Spinal cord (tissue), 10 donors: ENCODE measurements at places on chromosomes 16 and 17.

DNA sequence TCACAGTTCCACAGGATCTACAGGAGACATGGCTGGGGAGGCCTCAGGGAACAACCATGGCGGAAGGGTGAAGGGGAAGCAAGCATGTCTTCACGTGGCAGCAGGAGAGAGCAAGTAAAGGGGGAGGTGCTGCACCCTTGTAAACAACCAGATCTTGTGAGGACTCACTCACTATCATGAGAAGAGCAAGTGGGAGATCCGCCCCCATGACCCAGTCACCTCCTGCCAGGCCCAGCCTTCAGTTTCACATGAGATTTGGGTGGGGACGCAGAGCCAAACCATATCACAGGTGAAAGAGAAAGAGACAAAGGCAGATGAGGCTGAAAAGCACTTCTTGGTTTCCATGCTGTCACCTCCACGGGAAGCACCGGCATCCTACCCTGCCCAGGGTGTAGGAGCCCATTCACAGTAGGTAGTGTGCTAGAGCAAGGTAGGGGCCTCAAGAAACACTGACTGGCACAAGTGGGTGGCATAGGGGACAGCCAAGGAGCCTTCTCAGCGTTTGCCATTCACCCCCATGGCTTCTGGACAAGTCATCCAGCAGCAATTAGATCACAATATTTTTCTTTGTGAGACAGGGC lies 6.6 kb downstream of the NARF start:
- no peak for DNase-seq

- no peak for DNase-seq
Measured at GRCh38 chr17:16971458-16972338, at the start of gene TNFRSF13B. TNFRSF13B (minus strand) TSS chr17:16972118; CDS start chr17:16972075, 43 bp downstream.

- DNase-seq = no peak
Measured at GRCh38 chr16:69327585-69328310, 2.6 kb downstream of the PDF start.

DNA sequence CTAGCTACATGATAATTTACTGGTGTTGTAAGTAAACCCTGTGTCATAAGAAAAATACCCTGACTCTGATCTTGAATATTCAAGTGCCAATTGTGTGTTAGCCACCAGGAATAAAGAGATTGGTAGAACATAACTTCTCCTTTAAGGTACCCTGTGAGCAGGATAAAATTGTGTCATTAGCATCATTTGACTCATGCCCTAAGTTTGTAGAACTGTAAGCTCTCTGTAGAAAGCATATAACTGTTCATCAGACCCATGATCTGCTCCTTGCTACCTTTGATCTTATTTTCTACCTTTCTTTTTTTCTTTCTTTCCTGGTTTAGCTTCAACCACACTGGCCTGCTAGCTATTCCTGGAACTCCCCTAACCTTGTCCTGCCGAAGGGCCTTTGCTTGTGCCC lies 35.8 kb downstream of the PTRH2 start:
- no peak for DNase-seq

GRCh38 chr17:79623786-79624717 lies 13.2 kb upstream of the RBFOX3 start:
- DNase-seq = no peak

DNA sequence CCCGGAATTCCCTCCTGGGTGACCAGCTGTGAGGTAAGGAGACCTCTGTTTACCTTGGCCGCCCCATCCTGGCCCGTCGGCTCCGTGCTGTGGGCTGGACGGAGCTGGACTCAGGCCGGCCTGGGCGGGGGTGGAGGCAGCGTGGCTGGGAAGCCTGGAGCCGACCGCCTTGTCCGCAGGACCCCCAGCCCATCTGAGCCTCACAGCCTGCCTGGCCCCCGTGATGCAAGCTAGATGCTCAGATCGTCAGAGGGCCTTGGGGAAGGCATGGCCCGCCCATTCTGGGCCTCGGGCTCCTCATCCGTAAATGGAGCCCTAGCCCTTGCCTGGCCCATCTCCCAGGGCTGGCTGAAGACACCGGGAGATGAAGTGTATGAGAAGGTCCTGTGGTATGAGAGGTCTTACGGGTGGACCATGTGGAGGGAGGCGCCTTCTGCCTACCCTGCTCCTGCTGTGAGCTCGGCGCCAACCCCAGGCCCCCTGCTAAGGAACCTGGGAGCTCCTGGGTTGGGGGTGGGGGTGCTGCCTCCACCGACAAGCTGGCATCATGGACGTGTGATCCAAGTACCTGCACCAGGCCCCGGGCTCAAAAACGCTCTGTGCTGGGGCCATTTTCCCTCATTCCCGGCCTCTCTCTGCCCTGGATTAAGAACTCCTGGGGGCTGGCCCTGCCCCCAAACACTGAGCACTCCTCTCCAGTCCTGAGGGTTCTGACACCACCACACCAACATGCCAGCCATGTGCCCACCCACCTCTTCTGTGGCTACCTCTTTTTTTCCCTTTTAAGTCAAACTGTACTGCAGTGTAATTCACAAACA lies 5.4 kb upstream of the P2RX1 start:
- DNase-seq = no peak

DNA sequence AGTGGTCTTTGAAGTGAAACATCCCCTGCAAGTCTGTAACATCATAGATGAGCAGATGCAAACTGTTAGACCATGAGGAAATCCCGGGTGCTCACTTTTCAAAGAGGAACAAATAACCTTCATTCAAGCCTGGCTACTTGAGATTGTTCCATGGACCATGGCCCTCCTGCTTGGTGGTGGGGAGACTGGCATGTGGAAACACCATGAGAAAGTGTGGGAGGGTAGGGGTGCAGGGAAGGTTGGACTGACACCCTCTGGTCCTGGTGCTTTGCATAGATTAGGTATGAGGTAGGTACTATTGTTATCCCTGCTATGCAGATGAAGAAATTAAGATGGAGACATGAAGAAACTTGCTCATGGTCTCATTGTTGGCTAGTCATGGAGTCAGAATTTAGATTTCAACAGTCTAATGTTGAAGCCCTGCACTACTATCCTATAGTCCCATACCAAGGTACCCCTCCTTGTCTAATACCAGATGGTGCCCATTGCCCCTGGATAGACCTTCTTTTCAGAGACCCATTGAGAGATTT lies 59.0 kb downstream of the SPACA3 start:
- DNase-seq = no peak

DNA sequence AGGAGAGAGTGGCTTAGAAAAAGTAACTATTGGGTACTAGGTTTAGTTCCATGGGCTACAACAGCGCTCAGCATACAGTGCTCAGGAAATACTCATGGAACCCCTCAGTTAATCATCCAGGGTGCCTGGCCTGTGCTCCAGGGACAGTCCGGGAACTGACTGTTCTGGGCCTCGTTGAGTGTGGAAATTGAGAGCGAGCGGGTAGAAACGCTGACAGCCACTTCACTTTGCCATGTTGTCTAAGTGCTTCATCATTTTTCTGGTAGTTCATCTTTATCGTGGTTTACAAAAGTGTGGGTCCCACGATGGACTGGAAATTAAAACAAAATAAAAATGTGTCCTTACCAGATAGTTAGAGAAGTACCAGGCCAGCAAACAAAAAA lies 31.6 kb upstream of the DNAH17 start:
- no peak for DNase-seq

GRCh38 chr17:43403846-43404245 lies 5.1 kb downstream of the ARL4D start:
- no peak for DNase-seq

- no peak for DNase-seq
Measured at GRCh38 chr17:56186222-56186786, 33.0 kb downstream of the ANKFN1 start.

- DNase-seq = no peak
Measured at GRCh38 chr16:50248845-50249244, 17.5 kb upstream of the ADCY7 start.

DNA sequence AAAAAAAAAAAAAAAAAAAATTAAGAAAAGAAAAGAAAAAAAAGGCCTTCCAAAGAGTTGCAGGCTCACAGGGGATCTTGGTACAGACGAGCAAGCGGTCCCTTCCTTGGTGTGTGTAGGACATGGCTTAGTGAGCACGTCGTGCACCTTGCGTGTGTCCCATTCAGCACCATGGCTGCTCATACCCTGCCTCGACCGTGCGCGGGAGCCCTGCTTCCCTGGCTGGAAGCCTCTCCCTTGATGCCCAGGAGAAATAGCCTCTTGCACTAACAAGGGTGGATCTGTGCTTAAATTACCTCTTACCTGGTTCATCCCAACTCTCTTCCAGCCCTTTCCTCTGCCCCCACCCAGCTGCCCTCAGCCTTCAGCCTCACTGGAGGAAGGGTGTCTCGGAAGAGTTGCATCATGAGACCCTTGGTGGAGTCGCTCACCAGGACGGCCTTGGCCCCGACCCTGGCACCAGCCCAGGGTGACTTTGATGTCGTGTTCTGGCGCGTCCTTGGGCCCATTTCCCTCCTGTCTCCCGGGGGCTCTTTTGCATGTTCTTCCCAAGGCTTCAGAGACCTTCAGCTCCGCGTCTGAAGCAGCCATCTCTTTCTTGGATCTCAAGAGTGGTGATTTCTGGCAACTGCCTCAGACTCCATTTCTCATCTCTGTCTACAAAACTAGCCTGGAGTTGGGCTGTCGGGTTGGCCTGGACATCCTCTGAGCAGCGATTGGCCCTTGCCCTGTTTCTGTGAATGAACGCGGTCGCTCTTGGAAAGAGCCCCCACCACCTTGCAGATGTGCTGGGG lies 127.2 kb downstream of the CMIP start:
- no peak for DNase-seq

- DNase-seq = no peak
Measured at GRCh38 chr16:82936941-82937551, 310.3 kb downstream of the CDH13 start.

- DNase-seq = no peak
Measured at GRCh38 chr16:51940183-51940582, 606.8 kb downstream of the TOX3 start.

DNA sequence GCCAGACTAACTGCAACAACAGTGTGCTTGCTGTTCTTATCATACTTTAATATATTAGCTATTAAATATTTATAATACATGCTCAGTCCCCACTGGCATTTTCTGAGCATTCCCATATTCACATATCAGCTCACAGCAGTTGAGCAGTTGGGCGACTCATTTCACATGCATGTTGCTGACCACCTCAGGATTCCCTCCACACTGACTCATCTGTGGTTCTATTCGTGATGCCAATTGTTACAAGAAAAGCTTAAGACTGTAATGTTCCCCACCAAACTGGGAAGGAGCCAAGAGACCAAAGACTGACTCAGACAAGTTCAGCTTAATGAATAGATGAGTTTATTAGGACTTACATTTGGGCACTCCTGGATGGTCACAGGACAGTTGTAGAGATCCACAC lies 100.3 kb upstream of the KIF2B start:
- no peak for DNase-seq

DNA sequence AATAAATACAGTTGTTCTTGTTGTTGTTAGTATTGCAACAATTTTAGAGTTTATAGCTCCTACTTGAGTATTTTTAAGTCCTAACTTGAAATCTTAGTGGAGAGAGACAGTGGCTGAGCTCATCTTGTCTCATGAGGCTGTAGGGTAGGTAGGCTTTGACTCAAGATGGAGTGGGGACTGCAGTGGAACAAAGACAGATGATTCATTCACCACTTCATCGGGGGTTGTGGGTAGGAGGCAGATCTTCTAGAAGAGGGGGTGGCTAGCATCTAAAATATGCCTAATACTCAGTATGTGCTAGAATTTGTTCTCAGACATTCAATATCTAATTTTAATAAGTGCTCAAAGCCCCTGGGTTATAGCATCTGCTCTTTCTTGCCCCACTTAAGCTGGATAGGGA lies 13.1 kb upstream of the MMD start:
- no peak for DNase-seq

GRCh38 chr17:8606401-8606800 lies 24.1 kb downstream of the MYH10 start:
- DNase-seq = peak; percentile 44

- no peak for DNase-seq
Measured at GRCh38 chr17:83036193-83036592, 43.2 kb upstream of the METRNL start.

DNA sequence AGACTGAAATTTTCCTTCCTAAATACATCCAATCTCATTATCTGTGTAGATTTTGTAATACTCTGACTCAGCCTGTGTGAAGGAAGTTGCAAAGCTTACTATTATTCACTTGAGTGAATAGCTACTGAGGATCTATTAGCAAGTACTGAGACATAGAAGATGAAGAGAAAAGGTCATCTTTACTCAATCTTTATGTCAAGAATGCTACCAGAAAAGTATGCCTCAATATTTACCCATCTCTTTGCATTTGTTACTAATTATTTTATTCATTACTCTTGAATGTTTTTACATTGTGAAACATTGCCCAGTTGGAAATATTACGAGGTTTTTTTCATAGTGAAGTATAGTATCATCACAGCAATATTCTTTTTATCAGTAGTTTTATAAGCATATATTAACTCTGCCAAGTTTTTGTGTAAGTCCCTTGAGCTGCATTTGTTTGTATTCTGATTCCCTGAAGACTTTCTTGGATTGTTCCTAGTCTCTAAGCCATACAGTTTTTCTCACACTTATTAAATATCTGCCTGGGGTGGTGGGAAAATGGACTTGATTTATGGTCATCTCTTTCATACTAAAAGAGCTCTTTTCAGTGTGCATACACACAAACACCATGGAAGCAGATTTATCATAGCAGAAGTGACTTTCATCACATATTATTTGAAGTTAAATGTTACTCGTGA lies 110.4 kb downstream of the MRTFB start:
- no peak for DNase-seq

DNA sequence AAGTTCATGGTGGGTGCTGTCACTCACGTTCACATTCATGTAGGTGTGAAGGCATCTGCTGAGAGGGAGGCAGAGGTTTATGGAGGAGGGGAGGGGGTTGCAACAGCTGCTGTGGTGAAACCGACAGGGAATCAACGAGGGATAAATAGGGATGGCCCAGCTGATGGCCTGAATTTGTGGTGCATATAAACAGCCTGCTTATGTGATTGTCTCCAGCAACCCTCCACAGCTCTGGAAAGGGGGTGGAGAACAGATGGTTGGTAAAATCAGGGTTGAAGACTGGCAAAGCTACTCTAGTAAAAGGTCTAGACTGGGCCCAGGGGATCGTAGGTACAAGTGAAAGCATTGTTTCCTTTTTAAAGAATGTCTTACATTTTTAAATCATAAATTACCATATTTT lies 53.7 kb downstream of the IQCK start:
- DNase-seq = no peak

GRCh38 chr17:59642565-59642964 lies 22.9 kb downstream of the CLTC start:
- no peak for DNase-seq

- DNase-seq = no peak
Measured at GRCh38 chr16:21994856-21995465, 6.0 kb downstream of the PDZD9 start.

DNA sequence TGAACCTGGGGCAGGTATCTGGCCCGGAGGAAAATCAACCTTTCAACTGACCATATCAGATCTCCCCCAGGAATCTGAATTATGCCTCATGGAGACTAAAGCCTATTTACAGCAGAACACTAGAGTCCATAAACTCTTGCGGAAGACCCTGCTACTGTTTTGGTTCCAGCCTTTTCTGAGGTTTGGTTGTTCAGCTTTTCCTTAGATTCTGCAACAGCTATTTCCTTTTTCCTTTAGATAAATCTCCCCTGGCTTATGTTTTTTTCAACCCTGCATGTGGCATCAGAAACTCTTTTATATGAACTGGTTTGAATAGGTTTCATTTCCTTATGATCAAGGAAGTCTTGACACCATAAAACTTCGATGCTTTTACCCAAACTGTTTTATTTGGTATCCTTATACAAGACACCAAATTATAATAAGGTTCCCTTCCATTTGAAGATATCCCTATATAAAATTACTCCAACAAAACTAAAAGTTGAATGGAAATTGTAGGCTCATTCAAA lies 13.1 kb downstream of the SPOP start:
- no peak for DNase-seq
